Right hindlimb (tissue), 1 donor: ENCODE measurements at places on chromosomes 12 and 14.

DNA sequence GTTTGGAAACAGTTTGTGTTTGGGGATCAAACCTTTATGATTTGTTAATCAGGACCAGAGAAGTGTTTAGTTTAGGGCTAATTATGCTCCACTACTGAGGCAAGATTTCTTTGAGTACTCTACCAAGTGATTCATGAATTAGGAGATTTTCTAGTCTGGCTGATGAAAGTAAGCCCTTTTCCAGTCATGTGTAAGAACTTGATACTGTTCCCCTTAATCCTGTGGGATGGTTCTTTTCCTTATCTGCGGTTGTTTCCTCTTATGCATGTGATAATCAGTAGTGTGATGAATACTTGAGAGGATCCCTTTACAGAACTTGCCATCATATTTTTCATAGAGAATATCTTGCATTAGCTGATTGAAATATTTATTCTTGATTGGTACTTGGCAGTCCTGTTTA lies 42.1 kb downstream of the DYRK2 start:
- DNase-seq, result no peak

GRCh38 chr12:11347810-11348209 lies 37.6 kb upstream of the PRB4 start:
- DNase-seq, result no peak

GRCh38 chr14:37711831-37712475 lies 116.5 kb downstream of the TTC6 start:
- no peak for DNase-seq

- no peak for DNase-seq
Measured at GRCh38 chr14:56115976-56116893, 2.0 kb upstream of the PELI2 start.

DNA sequence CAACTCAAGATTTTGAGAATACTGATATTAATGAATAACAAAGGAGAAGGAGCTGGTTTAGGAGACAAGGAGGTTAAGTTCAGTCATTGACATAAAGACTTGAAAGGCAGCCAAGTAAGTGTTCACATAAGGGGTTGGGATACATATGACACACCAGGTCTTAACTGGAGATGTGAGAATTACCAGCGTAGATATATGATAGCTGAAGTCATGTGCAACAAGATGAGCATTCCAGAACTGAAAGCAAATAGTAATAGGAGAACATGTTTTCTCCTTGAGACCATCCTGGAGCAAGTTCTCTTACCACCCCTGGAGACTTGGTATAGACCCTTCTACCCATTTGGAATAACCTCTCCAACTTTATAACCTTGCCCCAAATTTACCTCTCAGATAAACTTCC lies 43.3 kb upstream of the NPFF start:
- DNase-seq, result no peak

DNA sequence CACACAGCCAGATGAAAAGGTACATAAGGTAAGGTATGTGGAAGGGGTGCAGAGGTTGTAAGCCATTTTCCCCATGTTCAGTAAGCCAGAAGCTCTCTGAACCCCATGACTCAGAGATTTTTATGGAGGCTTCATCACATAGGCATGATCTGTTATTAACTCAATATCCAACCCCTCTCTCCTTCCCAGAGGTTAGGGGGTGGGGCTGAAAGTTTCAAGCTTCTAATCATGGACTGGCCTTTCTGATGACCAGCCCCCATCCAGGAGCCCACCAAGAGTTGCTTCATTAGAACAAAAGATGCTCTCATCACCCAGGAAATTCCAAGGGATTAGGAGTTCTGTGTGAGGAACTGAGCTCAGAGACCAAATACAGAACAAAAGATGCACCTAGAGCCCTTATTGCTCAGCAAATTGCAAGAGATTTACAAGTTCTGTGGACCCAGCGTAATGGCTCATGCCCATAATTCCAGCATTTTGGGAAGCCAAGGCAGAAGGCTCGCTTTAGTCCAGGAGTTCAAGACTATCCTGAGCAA lies 103.2 kb upstream of the DAAM1 start:
- no peak for DNase-seq

DNA sequence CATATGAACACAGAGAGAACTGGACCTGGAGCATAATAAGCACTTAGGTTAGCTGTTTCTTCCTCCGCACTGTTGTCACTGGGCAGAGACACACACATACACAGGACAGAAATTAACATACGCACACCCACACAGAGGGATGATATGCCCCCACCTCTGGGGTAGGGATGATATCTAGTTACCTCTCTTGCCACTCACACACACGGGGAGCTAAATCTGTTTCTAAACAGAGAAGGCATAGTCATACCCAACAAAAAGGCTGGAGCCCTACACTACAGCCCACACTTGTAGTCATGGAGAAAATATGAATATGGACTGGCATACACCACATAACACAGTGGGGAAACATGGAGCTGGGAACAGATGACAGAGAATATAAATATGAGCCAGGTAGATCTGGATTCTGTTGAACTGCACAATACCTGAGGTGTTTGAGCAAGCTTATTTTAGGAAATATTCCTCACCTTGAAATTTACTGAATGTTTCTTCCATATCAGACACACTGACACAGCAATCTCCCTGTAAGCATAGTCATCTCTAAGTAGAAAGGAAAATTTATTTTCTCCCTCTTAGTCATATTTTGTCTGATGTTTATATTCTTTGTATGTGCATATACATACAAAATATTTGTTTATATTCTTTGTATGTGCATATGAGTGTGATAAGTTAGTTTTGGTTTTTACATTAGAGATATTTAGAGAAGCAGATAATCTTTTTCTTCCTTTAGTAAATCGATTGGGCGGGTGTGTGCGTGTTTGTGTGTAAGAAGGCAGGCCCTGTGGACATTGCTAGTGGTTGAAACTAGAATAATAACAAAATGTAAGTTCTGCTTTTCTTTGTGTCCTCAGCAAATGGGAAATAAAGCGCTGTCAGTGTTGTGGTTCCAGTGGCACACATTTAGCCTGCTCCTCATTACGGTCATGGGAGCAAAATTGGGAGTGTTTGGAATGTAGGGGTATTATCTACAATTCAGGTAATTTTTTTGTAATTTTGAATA lies 20.9 kb upstream of the SCFD1 start:
- DNase-seq, result no peak

DNA sequence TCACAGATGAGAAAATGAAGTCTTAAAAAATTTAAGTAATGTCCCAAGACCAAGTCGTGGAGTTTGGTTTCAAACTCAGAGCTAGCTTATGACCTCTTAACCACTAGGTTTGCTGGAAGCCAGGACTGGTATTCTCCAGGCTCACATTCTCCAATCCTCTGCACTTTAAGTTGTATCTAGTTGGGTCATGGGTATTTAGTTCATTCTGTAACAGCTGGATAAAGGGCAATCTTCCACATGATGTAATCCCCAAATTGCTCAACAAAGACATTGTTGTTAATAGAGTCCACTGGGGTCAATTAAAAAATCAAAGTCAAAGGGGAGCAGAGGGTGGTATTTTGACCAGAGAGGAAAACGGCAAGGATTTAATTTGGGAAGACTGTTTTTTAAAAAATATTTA lies 17.8 kb upstream of the GAS2L3 start:
- no peak for DNase-seq

- DNase-seq, result no peak
Measured at GRCh38 chr12:110352401-110352800, 51.1 kb downstream of the ANAPC7 start.

GRCh38 chr14:76550534-76550933 lies 174.6 kb downstream of the ESRRB start:
- no peak for DNase-seq

DNA sequence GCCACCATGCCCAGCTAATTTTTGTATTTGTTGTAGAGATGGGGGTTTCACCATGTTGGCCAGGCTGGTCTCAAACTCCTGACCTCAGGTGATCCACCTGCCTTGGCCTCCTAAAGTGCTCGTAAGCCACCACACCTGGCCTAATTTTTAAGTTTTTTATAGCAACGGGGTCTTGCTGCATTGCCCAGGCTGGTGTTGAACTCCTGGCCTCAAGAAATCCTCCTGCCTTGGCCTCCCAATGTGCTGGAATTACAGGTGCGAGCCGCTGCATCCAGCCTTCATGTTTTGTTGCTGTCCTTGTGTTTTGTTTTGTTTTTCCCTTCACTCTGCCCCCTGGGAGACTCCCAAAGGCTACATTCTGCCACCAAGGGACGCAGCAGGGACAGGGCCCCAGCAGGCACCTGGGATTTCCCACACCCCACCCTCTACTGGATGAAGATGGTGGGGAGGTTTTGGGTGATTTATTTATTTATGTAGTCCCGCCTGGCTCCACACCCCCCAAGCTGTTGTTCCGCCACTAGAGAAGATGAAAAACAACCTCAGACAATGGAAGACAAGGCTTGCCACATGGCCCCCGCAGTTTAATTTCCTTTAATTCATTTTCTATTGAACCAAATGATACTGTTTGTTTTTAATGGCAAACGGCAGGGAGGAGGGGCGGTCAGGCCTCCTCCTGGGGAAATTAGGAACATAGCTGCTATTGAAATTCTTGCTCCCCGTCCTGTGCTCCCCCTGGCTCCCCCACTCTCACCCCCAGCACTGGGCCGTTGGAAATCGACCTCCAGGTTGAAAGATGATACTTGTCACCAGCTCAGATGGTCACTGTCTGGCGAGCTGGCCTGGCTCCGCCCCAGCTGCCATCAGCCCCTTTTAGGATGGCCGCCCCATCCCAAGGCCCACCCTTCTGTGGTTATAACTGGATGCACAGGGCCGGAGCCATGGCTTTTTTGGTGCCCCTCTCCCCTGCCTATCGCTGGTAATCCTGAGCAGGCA lies 70.3 kb downstream of the RNFT2 start:
- DNase-seq, result no peak

- no peak for DNase-seq
Measured at GRCh38 chr12:100433701-100434100, 40.0 kb upstream of the NR1H4 start.

DNA sequence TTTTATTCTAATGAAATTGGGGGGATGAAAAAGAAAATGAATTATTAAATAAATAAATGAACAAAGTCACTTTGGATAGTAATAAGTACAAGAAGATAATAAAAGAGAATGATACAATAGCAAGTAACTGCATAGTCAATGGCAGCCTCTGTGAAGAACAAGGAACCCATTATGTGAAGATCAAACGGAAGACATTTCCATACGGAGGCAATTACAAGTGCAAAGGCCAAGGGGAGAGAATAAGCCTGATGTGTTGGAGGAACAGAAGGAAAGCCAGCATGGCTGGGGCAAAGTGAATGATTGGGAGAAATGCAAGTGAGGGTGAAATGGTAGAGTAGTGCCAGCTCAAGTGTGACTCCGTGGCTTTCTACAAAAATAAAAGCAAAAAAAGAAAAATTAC lies 43.9 kb upstream of the CHPT1 start:
- DNase-seq, result no peak

DNA sequence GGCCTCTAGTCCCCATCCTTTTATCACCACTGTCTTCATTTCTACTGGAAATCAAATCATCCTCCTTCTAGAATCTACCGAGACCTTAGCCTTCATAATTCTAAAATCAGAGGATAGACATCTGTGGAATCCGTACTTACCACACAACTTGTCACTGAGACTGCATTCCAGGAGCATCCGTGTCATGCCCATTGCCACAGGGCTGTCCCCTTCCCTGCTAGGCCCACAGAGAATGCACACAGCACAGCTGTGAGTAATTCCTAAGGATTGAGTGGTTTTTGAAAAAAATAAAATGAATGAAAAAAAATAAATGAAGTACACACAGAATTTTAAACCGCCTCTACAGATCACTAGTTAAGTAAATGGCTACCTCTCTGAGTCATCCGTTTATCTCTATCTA lies 21.0 kb upstream of the MAGOHB start:
- no peak for DNase-seq

DNA sequence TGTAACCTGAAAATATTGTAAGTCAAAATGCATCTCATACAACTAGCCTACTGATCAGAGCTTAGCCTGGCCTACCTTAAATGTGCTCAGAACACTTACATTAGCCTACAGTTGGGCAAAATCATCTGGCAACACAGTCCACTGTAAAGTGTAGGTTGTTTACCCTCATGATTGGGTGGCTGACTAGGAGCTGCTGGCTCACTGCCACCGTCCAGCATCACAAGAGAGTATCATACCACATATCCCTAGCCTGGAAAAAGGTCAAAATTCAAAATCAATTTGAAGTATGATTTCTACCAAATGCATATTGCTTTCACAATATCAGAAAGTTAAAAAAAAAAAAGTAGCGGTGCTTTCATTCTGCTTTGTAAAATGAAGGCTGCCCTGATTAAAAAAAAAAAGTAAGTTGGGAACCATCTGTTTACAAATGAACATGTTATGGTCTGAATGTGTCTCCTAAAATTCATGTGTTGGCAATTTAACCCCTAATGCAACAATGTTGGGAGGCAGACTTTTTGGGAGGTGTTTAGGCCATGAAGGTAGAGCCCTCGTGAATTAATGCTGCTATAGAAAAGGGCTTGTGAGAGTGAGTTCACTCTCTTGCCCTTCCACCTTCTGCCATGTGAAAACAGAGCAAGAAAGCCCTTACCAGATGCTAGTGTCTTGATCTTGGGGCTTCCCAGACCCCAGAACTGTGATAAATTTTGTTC lies 211.8 kb downstream of the PPM1H start:
- DNase-seq, result no peak

DNA sequence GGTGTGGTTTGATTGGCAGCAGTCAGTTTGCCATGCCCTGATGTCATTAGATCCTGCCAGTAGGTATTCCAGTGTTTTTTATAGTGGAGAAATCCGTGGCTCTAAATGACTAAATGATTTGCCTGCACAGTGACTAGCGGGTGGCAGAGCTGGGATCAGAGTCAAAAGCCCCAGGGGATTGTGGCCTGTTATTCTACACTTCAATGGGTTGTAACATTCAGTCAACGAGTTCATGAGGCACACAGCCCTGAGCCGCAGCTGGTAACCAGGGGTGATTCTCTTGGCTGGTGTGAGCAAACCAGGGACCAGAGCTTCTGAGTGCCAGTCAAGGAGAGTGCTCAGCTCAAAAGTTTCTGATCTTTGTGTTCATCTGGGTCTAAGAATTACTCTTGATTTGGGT lies 1.8 kb downstream of the MYH6 start:
- no peak for DNase-seq

DNA sequence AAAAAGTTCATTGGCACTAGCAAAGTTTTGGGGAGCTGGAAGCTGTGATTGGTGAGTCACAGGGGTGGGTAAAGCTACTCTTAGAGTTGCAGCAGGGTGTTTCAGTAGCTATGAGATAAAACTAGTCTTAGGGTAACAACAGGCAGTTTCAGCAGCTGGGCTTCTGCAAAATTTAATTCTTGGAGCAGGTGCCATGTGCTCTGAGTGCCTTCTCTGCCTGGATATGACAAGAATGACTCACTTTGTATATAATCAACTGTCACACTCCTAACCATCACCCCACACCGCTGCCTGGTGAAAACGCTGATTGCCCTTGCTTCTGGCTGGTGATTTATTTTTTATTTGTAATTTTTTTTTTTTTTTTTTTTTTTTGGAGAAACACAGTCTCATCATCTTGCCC lies 10.5 kb upstream of the PLBD2 start:
- DNase-seq, result no peak

DNA sequence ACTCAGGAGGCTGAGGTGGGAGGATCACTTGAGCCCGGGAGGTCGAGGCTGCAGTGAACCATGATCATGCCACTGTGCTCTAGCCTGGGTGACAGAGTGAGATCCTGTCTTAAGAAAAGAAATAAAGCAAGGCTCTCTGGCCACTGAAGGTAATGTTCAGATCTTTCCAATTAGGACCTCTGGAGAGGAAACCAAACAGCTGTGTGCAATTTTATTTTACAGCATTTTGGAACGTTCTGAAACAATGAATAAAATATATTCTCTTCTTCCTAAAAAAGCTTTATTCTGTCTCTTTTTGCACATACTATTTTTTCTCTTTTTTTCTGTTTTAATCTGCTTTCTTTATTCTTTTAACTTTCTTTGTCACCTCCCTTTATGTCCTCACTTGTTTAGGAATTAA lies 5.0 kb upstream of the YBX3 start:
- no peak for DNase-seq

- DNase-seq, result no peak
Measured at GRCh38 chr12:123983822-123984485, 10.9 kb downstream of the ZNF664 start.
